ENCODE measurements at places on chromosomes 1 and 21.

- DNase-seq = no peak
Measured at GRCh38 chr1:205630241-205630640, 1.6 kb downstream of the ELK4 start.

- peak; percentile 94 for DNase-seq
Measured at GRCh38 chr1:110338309-110338885, 780 bp upstream of the RBM15 start.

GRCh38 chr1:235878082-235878811, 11.5 kb upstream of the LYST start:
- DNase-seq = no peak

GRCh38 chr1:15027515-15027986, 126.0 kb upstream of the TMEM51 start:
- DNase-seq = no peak

DNA sequence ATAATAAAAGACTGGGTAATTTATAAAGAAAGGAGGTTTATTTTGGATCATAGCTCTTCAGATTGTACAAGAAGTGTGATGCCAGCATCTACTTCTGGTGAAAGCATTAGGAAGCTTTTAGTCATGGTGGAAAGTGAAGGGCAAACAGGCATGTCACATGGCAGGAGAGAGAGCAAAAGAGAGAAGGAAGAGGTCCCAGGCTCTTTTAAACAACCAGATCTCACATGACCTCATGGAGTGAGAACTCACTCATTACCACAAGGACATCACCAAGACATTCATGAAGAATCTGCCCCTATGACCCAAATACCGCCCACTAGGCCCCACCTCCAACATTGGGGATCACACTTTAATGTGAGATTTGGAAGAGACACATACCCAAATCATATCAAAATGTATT, 10.0 kb downstream of the RPTN start:
- no peak for DNase-seq

GRCh38 chr1:197673292-197673691, 102.0 kb downstream of the DENND1B start:
- DNase-seq = no peak

DNA sequence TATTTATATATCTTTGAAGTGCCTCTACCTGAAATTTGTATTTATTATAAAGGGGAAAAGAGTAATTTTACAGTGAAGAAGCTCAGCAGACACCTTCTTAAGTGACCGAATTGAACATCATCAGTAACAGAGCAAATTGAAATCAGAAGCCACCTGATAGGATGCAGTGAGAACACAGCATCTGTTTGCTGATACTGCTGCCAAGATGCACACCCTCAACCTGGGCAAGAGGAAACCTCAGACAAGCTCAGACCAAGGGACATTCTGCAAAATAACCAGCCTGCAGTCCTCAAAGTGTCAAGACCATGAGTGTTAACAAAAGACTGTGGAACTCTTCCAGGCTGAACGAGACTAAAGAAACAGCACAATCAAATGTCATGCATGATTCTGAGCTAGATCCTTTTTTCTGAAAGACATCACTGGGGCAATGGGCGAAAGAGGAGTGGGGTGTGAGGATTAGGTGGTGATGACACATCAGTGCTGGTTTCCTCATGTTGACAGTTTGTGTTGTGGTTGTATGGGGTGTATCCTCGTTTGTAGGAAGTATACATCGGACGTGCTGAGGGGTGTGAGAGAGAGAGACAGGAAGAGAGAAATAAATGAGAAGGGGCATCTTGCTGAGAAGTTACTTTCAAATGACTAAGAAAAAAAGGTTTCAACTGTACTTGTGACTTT, 103.7 kb downstream of the ABCA4 start:
- no peak for DNase-seq

- DNase-seq = no peak
Measured at GRCh38 chr1:147853391-147853790, 49.2 kb upstream of the GJA8 start.

DNA sequence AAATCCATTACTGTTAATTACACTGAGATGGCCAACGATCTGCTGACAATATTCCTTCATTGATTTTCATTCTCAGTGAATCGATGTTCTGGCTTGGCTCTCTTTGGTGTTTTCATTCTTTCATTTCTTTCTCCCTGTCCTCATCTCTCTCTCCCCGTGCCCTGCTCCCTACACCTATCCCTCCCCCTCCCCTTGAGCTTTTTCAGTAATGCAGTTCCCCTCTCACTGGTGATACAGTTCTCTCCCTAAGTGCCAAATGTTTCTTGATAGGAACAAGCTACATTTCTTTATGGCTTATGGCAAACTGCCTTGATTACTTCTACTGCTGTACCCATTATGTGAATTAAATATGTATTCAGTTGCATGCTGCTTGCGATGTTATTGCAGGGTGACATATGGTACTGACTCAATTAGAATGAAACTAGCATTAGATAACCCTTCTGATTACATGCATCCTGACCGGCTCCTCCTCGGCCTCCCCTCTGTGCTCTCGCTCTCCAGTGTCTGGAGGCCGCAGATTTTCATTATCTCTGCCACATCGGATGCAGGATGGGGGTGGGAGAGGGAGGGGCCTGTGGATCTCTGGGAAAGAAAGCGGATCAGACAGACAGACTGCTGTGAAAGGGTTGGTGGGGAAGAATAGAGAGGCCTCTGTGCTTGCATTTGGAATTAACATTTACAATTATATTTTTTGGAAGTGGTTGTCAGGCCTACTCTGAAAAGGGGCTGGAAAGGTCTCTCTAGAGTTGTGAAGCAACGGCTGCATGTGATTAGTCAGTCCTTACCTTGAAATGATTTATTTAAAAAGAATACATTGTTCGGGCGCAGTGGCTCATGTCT, 130.9 kb downstream of the PBX1 start:
- no peak for DNase-seq

DNA sequence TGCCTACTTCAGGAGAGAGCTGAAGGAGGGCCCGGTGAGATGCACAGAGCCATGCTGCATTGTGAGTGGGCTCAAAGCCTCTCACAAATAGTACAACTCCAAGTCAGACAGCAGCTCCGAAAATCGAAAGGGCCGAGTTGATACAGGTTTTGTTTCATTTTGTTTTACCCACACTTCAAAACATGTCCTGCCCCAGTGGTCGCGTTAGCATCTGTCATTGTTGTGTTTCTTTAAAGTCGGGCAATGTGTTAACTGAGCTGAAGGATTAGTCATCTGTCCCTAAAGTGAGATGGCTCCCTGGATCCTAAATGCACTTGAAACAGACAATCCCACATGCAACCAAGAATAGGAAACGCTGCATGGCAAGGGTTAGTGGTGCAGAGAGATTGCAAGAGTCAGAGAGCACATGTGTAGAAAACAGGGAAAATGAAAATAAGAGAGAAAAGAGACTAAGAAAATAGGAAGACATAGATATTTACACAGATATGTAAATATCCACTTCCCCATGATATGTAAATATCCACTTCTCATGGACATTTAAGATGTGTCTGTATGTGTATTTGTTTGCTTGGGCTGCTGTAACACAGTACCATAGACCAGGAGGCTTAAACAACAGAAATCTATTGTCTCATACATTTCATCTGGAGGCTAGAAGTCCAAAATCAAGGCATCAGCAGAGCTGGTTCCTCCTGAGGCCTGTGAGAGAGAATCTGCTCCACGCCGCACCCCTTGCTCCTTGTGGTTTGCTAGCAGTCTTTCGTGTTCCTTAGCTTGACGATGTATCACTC, 131.4 kb upstream of the RAB4A start:
- DNase-seq = no peak

GRCh38 chr1:33863779-33864178, at the start of gene HMGB4:
Gene HMGB4 (plus strand): TSS chr1:33864079. CDS start chr1:33864192, 113 bp downstream.
- DNase-seq = no peak

GRCh38 chr21:17858747-17859146, 39.6 kb upstream of the C21orf91 start:
- no peak for DNase-seq

GRCh38 chr1:156923670-156924477, 3.4 kb downstream of the LRRC71 start:
- no peak for DNase-seq

- DNase-seq = no peak
Measured at GRCh38 chr21:31772674-31773555, 41.0 kb upstream of the SCAF4 start.

DNA sequence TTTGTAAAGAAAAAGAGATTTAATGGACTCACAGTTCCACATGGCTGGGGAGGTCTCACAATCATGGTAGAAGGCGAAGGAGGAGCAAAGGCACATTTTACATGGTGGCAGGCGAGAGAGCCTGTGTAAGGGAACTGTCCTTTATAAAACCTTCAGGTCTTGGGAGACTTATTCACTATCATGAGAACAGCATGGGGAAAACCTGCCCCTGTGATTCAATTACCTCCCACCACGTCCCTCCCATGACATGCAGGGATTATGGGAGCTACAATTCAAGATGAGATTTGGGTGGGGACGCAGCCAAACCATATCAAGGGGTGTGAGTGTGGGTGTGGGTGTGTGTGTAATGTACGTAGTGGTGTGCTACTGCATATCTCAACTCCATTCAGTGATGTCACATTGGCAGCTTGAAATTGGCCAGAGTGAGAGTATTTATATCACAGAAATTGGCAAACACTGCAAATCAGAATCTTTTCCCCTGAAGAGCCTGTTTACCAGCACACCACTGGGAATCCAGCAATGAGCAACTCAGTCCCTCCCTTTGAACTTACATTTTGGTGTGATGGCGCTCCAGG, 5.4 kb downstream of the ARHGEF10L start:
- no peak for DNase-seq

- no peak for DNase-seq
Measured at GRCh38 chr1:39301606-39302005, 97.1 kb downstream of the MACF1 start.

DNA sequence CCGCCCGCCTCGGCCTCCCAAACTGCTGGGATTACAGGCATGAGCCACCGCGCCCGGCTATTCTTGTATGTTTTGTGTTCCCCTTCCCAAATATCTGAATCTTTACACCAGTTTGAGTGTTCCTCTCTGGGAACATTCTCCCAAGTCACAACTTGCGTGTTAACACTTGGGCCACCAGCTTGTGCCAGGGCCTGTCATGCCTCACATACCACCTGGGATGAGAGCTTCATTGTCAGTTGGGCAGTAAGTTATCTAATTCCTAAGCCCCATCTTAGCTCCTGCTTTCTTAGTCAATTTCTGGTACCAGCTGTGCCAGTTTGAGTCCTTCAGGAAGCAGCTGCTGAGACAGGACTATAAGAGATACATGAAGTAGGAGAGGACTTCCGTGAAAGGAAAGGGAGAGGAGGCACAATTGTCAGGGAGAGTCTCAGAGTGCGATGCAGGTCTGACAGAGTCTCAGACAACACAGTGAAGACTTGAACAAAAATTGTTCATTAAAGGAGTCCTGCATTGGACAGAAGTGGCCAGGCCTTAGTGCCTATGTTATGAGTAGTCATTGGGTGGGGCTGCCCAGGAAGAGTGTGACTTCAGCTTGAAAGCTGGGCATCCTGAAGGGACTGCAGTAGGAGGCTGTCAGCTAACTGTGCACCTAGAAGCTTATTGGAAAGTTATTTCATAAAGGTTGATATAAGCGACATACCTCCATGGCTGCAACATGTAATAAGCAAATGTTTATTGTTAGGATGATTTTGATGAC, 17.3 kb downstream of the ZFYVE9 start:
- no peak for DNase-seq

DNA sequence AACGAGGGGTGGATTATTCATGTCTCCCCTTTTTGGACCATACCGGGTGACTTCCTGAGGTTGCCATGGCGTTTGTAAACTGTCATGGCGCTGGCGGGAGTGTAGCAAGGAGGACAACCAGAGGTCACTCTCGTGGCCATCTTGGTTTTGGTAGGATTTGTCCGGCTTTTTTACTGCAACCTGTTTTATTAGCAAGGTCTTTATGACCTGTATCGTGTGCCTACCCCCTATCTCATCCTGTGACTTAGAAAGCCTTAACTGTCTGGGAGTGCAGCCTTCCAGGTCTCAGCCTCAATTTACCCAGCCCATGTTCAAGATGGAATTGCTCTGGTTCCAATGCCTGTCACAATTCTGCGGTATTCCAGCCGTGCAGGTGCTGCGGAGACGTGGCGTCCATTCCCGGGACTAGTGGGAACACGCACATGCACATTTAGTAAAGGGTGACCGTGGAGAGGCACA, 40.2 kb upstream of the ZNF496 start:
- no peak for DNase-seq

DNA sequence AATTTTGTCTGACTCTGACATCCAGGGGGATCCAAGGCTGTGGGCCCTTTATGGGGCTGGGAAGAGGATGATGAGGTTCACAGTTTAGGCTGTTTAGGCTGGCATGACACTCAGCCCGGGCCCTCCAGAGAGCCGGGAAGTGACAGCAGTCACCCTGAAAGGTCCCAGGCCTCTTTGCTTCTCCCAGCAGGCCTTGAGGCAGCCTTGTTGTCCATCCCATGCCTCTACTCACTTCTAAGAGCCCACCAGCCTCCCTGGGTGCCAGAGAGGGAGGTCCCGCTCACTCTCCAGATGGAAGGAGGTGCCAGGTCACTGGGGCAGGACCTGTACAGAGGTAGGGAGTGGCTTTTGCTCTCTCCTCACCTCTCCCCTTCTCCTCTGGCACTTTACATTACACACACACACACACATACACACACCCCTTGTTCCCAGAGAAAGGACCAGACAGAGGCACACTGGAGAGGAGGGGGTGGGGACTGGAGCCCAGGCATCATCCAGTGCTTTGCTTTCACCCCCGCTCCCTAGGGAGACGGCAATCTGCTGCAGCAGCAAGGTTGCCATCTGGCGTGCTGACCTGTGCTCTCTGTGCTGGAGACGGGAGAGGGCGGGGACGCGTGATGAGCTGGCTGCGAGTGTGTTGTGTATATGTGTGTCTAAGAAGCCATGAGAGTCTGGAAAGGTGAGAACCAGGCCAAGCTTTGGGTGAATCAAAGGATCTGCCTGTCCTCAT, 4.6 kb downstream of the KLHDC8A start:
- DNase-seq = no peak

- no peak for DNase-seq
Measured at GRCh38 chr1:118993700-118994026, 5.5 kb upstream of the TBX15 start.

DNA sequence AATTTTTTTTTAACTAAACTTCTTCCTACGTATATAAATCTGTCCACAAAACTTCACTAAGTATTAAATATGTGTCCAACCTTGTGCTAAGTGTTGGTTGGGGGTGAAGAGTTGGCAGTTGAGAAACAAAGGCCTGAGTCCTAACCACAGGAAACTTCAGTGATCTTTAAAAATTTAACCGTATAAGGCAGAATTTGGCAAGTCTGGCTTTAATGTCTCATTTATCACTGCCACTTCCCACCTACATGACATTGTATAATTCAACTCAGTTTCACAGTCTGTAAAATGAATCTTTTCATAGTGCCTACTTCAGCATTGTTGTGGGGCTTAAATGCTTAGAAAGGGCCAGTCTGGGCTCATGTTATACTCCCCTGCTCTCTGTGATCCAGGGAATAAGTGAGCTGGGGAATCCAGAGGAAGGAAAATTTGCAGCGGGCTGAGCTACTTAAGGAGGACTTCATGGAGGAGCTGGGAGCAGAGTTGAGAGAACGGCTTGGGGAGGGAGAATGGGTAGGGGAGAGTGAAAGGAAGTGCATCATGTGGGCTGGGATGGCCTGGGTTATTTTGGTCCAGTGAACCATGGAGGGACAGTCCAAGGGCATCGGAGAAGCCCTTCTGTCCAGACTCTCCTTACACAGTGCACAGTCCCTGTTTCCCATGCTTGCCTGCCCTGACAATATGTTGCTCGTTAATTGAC, 14.5 kb downstream of the IFNAR2 start:
- DNase-seq = no peak
